ENCODE measurements at places on chromosomes 5 and 9. TPM values are rescaled to one million over a fixed set of nuclear protein-coding genes. Genes with fewer than 3 reads are reported as not detected.

Gene MYMK
- not detected for total RNA-seq

- DNase-seq, result no peak
Measured at GRCh38 chr9:131971482-131972074, 108.1 kb downstream of the MED27 start.

DNA sequence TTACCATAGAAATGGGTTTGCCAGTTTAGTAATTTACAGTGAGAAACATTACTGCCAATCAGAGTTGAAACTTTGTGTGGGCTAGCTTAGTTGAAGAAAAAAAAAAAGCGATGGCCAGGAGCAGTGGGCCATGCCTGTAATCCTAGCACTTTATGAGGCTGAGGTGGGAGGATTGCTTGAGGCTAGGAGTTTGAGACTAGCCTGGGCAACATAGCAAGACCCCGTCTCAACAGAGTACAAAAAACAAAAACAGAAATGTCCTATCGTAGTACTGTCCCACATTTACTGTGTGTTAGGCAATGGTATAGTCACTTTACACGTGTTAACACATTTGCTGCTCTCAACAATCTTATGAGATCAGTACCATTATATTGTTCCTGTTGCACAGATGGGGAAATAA, 2.3 kb downstream of the OSTF1 start:
- DNase-seq, result no peak

GRCh38 chr5:116632890-116633289, 58.3 kb upstream of the SEMA6A start:
- no peak for DNase-seq

DNA sequence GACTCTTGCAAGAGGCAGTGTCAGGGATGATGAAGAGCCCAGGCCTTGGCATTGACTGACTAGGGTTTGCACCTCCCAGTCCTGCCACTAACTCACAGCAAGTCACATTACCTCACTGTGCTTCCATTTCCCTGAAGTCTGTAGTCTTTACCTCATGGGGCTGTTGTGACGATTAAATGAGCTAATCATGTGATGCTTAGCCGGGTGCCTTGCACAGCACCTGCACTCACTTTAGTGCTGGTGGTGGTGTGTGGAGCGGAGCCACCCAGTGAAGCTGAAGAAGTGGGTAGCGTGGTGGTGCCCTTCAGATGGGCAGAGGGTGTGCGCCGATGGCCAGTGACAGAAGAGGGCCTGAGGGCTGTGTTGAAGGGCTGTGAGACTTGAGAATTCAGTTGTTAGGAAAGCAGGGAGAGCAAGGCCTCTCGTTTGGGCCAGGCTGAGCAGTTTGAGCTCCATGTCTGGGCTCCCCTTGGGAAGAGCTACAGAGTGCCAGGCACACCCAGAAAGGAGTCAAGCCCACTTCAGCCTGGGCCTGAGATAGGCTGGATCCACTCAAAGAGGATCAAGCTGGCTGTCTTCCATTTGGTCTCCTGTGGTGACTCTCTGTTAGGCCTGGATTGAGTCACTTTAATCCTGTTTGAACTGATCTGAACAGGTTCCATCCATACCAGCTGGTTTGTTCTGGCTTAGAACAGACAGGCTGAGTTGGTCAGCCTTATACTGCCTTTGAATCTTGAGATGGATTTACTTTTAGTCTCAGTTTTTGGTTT, 42.5 kb downstream of the RALGPS1 start:
- DNase-seq, result peak; percentile 91

GRCh38 chr9:128034821-128035652, 32.1 kb downstream of the NAIF1 start:
- peak; percentile 89 for DNase-seq

- no peak for DNase-seq
Measured at GRCh38 chr5:136679233-136679632, 313.9 kb upstream of the TRPC7 start.

DNA sequence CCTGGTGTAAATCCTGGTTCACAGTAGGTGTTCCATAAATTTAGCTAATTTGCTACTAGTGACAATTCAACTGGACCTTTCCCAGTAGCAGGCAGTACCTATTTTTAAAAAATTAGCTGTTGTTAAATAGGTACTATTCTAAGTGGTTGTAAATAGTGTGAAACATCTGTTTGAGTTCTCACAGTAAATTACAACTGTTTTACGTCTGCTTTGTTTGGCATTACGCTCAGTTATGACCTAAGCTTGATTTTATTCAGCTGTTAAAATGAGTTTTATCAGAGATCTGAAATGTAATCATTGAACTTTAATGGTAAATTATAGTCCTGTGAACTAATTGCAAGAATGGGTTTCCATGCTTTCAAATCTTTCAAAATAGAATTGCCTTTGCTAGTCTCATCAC, 93.9 kb downstream of the GPBP1 start:
- no peak for DNase-seq

- peak; percentile 64 for DNase-seq
Measured at GRCh38 chr9:89821081-89821480, 216.3 kb downstream of the GADD45G start.

All from A172 (cell line).